AML-193 (cell line): ENCODE measurements at places on chromosomes 7 and 10.

DNA sequence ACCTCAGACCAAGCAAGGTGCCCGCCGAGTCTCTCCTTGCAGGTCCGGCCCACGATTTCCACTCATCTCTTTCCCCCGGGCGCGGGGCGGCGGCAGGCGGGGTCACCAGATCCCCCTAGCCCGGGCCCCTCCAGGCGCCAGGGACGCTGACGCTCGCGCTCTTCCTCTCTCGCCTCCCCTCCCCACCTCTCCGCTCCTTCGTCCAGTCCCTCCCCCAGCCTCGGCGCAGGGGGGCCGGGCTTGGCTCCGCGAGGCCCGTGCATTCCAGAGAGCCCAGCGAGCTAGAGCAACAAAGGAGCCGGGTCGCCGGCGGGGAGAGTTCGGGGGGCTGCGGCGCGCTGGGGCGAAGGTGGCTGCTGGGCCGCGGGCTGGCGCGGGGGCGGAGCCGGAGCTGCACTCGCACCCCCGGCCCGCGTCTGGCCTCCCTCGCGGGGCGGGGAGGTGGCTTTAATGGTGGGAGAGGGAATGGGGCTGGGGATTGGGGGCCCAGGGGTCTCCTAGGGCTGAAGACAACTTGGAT, at the start of gene SMO:
TSS of gene SMO (plus strand) at position 262 of the 520 bp plus-strand sequence. CDS start 519 bp downstream, outside the sequence.
- DNase-seq: no peak

GRCh38 chr7:17462131-17462631, 163.7 kb downstream of the AHR start:
- DNase-seq: no peak

DNA sequence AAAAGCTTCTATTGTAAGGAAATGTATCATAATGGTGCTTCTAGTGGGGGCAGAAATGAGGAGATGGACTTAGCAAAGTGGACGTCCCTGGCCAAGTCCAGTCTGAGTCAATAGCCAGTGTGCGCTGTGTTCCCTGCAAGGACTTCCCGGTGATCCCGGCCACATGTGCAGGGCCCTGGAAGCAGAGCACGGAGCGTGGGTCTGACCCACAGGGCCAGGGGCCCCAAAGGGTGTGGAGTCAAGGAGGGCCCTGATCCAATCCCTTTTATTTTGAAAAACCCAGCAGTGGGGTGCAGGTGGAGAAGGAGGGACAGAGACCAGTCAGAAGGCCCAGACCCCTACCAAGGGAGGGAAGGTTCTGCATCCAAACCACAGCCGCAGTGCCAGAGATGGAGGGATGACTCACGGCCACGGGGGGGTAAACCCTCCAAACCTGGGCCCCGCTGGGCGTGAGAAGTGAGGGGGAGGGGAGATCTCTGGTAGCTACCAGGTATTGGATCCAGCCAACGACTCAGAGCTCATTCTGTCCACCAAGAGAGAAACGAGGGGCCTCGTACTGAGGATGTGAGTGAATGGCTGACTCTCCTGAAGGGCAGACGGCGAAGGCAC, 57.2 kb upstream of the VIPR2 start:
- no peak for DNase-seq

DNA sequence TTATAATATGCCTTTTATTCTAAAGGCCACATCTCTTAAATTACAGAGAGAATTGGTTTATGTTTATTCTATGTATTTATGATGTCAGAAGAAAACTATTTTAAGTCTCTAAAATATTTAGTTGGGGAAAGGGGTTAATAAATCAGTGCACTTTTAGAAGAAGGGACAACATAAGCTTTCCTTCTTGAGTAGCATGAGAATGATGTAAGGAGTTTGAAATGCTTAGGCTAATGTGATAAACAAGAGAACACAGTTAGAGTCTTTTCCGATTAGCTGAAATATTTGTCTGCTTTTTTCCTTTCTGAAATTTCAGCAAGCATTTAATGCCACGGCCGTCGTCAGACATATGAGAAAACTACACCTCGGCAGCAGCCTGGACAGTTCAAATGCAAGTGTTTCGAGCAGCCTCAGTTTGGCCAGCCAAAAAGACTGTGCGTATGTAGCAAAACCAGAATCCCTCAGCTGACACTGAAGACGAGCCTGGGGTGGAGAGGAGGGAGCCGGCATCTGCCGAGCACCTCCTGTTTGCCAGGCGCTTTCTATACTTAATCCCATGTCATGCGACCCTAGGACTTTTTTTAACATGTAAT, 176.2 kb downstream of the CCDC3 start:
- DNase-seq: no peak

DNA sequence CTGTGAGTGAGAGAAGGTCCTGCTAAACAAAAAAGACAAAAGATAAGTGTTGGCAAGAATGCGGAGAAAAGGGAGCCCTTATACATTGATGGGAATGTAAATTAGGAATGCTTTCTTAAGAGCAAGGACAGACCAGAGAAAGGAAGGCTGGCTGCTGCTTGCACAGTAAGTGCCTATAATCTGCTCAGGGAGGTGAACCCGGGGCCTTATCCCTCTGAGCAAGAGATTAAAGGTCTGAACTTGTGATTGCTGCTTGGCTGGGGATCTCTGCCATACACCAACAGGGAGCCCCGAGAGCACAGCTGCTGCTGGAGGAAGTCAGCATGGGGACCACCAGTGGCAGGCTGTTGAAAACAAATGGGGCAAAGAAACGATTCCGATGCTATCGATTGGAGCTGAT, 32.0 kb upstream of the CRTAC1 start:
- DNase-seq: no peak

- no peak for DNase-seq
Measured at GRCh38 chr10:58576751-58577436, 64.2 kb downstream of the BICC1 start.

DNA sequence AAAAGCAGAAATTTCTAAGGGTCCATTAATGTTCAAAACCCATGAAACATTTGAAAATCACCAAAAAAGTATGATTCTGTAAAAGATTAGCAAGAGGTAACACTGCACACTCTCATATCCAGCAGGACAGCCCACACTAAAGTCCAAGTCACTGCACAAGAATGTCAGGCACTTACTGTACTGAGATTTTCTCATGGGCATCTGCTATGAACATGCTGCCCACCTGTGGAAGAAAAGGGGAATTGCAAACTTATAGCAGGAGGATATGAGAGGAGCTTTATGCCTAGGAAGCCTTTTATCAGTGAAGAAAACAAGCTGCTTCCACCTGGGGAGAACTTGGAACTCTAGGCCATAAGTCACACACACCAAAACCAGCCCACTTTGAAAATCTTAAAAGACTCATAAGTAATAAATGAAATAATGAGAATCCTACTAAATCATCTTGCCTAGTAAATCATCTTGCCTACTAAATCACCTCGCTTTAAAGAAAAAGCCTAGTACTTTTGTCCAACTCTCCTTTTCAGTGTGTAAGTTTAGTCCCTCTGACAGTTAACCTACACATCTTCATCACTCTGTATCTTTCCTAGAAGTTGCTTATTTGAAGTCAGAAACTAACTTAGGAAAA, 46.1 kb downstream of the ARMH3 start:
- peak; percentile 80 for DNase-seq

DNA sequence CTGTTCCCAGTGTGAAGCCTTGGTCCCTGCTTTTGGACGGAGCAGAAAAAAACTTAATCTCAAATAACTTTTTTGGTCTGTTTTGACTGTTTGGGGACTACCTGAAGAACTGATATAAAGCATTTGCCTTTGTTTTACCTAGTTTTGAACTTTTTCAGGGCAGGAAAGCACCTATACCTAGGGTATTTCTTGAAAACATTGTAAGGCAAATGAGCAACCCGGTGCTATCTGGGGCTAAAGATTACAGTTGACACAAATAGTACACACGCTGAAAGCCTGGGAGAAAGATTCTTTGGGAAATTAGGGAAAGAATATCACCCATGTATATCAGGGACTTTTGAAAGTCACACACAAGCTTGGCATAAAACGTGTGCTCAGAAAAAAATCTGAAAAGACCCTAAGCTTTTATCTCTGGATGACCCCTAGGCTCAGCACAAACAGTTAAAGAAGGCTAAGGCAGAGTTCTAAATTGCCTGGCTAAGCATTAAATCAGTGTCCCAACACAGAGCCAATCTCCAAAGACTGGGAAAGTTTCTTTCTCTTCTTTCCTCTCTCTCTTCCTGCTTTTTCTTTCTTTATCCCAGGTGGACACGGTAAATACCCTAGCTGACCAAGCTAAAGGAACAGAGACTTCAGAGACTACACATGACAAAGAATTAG, 389.8 kb downstream of the SH2D4B start:
- no peak for DNase-seq

DNA sequence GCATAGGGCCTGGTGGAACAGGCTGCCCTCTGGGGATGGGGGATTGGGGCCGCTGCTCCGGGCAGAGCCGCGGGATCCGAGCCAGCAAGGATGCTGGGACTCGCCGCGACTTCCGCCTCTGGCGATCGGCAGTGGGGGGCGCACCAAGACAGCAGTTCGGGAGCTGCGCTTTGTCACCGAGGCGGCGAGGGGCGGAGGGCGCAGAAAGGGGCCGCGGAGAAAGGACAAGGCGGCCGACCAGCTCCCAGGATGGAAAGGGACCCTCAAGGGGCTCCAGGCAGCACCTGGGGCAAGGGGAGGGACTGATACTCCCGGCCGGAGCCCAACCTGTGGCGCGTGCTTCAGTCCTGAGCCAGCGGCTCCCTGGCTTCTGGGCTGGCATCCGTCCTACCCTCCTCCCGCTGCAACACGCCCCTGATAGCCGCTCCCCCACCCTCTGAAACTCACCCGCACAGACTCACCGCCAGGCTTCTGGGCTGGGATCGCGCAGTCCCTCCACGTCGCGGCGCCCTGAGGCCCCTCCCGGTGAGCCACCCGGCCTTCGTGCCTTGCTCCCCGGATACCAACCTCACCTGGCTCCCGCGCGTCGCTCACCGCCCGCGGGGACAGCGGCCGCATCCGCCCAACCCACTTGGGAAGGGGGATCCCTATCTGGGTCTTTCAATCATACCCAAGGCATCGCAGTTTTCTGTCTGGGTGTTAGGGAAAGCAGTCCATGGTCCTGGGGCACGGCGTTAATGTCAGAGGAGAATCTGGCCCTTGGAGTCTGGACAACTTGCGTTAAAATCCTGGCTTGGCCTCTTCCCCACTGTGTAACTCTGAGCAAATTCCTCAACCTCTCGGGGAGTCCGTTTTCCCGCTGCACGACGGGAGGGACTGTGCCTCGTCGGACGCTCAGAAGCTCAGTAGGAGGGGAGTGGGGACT, 7.0 kb upstream of the EVX1 start:
- no peak for DNase-seq
